Naive thymus-derived CD4-positive, alpha-beta T cell (primary cell): ENCODE measurements at places on chromosomes 12 and 14. TPM values are rescaled to one million over a fixed set of nuclear protein-coding genes. Genes with fewer than 3 reads are reported as not detected.

The NR1H4 gene
- not detected in 2 replicates for total RNA-seq

DNA sequence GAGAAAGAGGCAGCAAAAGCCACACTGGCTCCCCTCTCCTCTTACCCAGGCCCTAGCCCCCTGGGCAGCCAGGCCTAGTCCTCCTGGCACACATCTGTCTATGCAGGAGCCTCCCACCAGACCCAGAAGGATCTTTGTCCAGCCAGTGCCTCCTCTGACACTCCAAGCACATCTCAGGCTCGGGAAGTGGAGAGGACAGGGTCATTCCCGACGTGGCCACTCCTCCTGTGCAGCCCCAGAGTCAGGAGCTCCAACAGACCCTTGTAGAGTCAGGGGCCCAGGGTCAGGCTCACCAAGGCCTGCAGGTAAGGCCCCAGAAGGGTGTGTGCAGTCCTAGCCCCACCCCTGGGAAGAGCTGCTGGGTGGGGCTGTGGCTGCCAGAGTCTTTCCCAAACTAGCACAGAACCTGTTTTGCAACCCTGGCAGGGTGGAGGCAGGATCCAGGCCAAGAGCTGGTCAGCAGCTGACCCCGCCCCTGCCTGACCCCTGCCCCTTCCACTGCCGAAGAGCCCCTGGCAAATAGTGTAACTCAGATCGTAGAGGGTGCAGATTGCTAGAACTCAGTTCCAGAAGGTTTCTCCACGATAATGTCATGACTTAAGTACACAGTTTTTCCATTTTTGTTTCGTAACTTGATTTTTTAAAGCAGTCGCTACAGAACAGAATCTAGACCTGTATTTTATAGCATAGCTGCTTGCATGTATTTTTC is 26.6 kb upstream of the PNMA1 start:
- no peak for DNase-seq

DNA sequence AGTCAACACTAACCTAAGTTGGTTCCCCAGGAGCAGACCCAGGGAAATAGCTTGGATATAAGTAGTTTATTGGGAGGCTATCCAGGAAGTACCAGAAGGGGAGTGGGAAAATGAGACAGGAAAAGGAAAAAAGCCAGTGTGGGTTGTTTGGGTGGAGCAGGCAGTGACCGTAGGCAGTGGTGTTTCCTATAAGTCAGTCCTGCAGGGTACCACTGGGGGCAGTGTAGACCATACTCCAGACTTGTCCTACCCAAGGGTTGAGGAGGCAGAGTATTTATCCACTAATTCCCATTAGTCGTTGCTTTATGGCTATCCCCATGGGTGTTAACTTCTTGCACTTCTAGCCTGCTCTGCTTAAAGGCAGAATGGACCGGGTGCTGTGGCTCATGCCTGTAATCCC is 6.4 kb upstream of the CCDC60 start:
- DNase-seq, result no peak

- DNase-seq, result no peak
These were observed 89.8 kb downstream of the STAB2 start for GRCh38 chr12:103676893-103677292.

- DNase-seq, result no peak
These were observed 847 bp upstream of the WNT10B start for GRCh38 chr12:48972213-48972951.

DNA sequence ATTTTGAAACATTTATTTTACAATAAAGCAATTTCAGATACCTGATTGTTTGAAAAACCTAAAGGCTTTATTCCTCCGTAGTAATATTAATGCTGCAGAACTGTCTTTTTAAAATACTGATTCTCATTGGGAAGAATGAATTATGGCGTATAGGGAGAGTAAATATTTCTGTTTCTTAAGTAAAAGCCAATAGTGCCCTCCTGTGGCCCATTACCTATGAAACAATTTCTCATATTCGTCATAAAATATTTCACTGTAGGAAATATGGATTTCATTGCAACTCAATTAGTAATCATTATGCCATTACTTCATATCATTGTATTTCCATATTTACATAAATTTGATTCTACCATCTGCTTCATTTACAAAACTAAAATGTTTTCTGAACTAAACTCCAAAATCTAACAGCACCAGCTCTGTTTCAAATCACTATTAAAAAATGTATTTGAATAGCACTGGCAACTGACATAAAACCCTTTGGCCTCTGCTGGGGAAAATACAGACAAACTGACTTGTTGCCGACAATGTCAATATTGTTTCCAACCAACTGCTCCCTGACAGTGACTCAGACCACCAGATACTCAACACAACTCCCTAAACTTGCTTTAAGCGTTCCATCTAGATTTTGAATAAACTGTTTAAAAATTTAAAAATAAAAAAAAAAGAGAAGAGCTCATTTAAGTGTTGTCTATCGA is 290.3 kb downstream of the NAV3 start:
- no peak for DNase-seq
